Hindlimb muscle (tissue), 1 donor: ENCODE measurements at places on chromosomes 2 and 18.

DNA sequence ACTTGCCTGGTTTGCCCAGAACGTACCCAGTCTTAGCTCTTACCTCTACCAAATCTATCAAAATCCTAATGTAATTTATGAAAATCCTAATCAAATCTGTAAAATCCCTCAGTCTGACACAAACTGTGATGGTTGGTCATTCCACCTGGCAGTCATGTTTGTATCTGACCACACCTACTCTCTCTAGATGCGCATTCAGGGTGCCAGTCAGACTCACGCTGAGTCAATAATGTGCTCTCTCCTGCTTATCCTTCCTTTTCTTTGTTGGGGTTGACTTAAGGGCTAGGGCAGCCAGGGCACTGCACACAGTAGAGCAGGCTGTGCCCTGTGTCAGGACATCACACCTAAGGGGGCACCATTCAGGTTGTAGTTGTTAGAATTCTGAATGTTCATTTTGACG, 48.5 kb upstream of the PARD3B start:
- no peak for DNase-seq

- no peak for DNase-seq
Observed at GRCh38 chr2:66414896-66415295, 20.0 kb upstream of the MEIS1 start.

- DNase-seq, result no peak
Observed at GRCh38 chr18:9594823-9595596, 19.3 kb downstream of the PPP4R1 start.

GRCh38 chr2:179532863-179533278, 268.2 kb upstream of the SESTD1 start:
- DNase-seq, result no peak

DNA sequence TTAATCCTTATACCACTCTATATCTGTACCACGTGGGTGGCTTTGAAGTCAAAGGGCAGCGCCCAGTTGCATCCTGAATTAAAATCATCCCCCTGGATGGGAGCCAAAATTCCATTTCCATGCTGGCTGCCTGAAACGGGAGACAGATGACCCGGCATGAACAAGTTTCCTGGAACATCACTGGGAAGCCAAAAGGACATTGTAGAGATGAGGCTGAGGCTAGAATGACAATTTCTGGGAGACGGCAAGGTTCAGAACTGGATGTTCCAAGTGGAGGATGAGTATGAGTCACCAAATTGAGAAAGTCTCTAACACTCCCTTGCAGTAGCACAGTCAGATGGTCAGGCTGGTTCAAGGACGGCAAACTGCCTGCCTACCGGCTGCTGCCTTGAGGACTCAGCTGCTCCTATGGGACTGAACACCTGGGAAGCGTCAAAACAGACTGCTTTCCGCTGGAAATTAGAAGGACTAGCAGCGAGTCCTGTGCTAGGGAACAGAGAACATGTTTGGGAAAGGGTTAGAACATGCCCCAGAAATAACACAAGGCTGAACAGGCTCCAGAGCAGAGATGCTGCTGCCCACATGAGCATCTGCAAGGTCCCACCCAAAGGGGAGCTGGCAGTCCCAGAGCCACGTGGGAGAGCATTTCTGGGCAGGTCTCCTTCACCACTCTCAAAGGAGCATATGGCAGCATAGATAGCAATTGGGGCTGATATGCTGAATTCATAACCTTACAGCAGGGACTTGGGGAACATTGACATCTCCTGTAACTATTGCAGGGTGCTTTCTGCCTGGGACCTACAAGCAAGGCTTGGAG, 32.0 kb downstream of the YPEL5 start:
- DNase-seq, result no peak

DNA sequence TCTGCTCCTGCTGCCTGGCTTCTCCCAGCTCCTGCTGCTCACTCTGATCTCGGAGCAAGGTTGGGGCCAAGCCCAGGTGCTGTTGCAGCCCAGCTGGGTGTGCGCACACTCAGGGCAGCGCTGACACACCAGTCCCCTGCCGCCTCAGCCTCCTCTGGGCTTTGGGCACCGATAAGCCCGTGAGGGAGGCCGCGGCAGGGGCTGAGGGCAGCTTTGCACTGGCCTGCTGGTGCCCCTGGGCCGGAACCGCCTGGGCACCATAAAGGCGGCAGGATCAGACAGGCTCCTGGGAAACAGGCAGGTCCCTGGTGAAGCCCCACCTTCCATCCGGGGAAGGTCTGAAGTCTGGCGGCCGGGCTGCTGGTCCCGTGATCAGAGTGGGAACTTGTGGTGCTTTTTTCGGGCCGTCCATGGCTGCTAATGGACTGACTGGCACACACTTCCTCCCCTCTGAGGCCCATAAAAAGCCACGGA, 14.1 kb upstream of the EML6 start:
- DNase-seq, result peak; percentile 8

GRCh38 chr2:168633200-168633599, 169.2 kb upstream of the NOSTRIN start:
- no peak for DNase-seq

GRCh38 chr18:45237343-45238098, 377.8 kb upstream of the SLC14A2 start:
- no peak for DNase-seq

DNA sequence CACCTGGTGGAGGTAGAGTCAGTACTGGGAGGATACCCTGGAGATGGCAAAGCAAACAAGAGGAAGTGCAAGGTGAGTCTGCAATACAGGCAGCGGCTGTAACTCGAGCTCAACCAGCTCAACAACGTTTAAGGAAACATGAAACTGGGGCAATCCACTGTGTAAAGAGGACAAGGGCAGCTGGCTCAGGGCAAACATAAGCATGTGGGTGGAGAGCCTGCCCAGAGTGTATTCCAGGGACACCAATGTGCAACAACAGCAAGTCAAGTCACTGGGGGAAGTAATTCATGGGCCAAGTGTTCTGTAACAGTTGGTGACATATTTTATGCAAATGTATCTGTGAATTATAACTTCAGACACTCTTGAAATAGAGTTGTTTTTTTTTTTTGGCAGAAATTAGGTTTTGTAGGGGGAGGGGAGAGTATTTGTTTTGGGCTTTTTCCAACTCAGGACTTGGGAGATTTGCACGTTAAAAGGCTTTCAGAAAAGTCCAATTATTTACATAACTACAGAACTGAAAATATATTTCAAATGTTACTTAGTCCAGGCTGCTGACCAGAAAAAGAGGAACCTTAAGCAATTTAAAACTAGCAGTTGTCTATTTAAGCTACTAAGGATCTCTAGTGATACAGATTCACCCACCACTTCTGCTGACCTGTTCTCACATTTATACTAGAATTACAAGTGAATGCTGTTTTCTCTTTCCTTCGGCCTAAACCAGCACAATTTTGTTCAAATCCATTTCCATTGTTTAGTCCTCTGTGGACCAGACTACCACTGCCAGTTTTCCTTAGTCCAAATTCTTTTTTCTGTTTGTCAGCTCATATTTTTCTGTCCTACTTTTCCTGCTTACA, 18.6 kb downstream of the NRXN1 start:
- DNase-seq, result no peak

DNA sequence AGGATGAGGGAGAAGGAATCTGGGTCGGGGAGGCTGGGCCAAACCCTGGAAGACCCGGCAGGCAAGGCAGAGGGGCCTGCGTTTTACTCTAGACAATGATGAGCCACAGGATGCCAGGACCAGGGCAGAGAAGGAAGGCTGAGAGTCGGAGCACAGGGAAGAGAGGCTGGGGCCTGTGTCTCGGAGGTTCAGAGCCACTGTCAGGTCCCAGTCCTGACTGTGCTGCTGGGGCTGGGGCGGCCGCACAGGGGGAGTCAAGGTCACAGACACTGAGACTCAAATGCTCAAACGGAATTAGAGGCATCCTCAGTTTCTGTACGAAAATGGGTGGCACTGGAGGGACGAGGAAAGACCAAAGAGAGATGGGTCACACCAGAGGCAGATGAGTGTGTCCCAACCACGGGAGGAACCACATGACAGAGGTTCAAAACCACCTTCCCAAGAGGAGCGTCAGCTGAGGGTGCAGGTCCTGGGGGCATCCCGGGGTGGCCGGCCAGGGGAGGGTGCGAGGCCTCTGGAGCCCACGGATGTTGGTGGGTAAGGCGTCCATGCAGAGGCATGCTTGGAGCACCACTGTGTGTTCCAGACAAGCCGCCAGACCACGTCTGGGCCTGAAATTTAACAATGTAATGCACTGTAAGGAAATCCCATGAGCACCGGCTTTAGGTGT, 14.7 kb downstream of the HDAC4 start:
- no peak for DNase-seq

- DNase-seq, result no peak
Observed at GRCh38 chr18:55522011-55522410, 66.0 kb downstream of the TCF4 start.

GRCh38 chr2:3566806-3567205, 8.3 kb upstream of the RPS7 start:
- DNase-seq, result no peak

DNA sequence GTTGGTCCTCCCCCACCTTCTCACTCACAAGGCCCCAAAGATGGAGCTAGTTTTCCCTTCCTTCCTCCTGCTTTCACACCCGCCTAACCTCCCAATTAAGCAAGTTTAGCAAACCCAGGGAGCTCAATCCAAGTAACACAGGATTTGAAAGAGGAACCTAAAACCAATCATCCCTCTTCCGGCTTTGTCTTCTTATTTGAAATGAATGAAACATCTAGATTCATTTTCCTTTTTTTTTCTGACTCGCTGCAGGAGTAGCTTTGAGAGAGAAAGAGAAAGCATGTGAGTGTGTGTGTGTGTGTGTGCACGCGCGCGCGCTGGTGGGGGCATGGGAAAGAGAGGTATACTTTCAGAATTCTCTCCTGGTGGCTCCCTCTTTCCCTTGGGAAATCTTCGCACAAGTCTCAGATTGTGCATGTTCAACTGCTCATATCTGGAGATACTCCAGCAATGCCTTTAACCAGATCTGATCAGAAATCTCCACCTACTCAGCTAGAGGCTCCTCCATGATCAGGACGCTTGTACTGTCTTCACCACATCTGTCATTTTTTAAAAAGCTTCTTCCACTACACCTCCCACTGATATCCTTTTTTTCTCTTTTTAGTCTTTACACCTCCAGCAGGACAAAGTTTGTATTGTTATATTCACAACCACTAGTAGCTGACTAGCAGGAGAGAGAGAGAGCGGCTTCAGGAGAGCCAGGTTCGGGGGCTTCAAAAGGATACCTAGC, 1.7 kb downstream of the SLC8A1 start:
- DNase-seq, result peak; percentile 52

DNA sequence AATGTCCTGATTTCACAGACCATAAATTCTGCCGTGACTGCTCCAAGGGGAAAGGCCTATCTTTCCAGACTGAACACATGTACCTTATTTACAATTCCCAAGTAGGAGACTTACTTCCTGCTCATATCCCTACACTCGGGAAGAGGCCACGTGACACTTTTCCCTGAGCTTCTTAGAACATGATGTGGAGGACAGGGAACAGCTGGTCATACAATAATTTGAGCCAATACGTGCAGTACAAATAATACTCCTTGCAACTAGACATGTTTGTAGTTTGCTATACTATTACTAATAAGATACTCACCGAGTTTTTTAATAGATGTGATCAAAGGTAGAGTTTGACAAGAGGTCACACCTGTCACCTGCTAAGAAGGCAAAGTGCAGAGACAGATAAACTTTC, 256.4 kb downstream of the SP3 start:
- DNase-seq, result peak; percentile 55

DNA sequence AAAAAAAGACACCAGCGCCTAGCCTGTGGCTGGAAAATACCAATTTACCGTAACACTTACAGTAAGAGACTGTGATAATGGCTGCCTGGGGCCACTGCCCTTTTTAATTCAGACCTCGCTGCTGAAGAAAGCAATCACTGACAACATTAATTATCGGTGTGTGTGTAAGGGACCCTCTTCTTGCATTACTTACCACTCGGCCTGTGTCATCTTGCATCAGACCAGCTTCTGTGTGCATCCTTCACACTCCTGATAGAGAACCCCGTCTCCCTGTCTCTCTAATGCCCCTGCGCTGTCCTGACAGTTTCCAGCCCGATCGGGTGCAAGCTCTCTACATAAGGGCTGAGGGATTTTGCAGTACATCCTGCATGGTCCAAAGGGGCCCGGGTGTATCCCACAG, 124.4 kb downstream of the ZNF516 start:
- DNase-seq, result no peak

DNA sequence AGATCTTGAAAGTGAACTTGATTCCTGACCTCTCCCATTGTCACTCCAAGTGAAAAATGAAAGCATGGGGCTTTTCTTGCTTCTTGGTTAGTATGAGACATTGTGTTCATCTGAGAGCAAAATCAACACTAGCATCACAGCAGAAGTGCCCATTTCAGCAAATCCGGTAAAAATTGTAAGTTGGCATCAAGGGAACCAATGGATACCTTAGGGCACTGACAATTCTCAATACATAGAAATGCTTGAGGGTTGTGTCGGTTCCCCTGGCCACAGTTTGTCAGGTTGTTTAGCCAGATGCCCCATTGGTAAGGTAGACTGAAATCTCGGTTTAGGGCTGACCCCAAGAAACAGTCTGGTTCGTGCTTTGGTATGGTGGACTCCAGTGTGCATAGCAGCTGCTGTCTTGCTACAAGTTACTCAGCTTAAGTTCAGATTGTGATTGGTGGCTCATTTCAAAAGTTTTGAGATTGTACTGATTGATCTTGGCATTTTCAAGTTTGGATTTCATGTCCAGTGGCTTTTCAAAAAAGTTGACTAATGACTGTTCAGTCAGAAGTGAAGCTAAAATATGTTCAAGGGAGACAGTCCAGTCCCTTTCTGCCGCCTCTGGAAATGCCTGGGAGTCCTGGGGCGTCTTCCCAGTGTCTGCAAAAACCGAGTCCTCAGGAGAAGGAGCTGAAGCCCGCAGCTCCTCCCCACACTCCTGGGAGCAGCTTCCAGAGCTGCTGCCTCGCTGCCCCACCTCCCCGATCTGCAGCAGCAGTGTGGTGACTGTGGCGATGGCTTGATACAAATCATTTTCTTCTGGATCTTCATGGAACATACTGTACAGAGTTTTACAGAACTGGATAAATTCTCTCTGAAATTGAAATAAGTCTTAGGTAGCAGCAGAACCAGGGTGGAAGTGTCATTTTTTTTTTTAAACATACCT, 5.6 kb downstream of the RPL31 start:
- DNase-seq, result no peak

- no peak for DNase-seq
Observed at GRCh38 chr2:112541315-112542122, 746 bp upstream of the POLR1B start.

GRCh38 chr2:119707117-119708087, 28.4 kb downstream of the TMEM177 start:
- no peak for DNase-seq
